ENCODE measurements at places on chromosomes 5 and 9. TPM values are rescaled to one million over a fixed set of nuclear protein-coding genes. Genes with fewer than 3 reads are reported as not detected.

Gene GIN1
- 2.7 TPM for total RNA-seq

- no peak for DNase-seq
Measured at GRCh38 chr5:139296862-139297326, 3.4 kb downstream of the MATR3 start.

- no peak for DNase-seq
Measured at GRCh38 chr5:158725297-158725851, 374.3 kb downstream of the EBF1 start.

- no peak for DNase-seq
Measured at GRCh38 chr9:129343424-129344375, 165.6 kb upstream of the IER5L start.

Gene CAMK4
- total RNA-seq, result 202 TPM

Gene EQTN
- not detected for total RNA-seq

- no peak for DNase-seq
Measured at GRCh38 chr5:166581826-166582225, 1709.6 kb upstream of the WWC1 start.

GRCh38 chr5:72063219-72063819 lies 44.0 kb upstream of the MAP1B start:
- DNase-seq, result no peak

DNA sequence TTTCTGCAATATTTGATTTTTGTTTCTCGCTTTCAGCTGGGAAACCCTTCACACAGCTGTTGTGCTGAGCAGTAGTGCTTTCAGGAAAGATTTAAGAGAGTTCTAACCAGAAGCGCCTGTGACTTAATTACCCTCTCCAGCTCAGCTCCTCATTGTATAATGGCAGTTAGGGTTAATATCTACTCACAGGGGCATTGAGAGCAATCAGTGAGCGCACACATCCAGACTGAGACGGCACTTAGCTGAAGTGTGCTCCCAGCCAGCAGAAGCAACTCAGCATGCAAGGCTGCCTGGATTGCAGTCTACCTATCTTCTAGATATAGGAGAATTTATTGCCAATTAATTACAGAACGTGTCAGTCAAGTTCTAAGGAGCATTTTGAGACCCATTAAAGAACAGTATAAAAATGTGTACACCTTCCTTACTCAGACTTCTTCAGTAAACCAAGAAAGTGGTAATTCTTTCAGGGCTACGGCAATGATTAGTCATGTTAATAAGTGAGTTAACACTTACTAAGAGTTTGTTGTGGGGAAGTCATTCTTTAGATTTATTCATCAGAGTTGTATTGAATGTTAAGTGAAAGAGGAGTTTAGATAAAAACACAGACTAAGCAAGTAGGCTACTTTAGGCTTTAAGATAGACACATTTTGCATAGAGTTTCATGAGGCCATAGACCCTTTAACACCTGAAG lies 111.7 kb upstream of the PCAT7 start:
- DNase-seq, result no peak

Gene DIPK1B
- 0.11 TPM for total RNA-seq

DNA sequence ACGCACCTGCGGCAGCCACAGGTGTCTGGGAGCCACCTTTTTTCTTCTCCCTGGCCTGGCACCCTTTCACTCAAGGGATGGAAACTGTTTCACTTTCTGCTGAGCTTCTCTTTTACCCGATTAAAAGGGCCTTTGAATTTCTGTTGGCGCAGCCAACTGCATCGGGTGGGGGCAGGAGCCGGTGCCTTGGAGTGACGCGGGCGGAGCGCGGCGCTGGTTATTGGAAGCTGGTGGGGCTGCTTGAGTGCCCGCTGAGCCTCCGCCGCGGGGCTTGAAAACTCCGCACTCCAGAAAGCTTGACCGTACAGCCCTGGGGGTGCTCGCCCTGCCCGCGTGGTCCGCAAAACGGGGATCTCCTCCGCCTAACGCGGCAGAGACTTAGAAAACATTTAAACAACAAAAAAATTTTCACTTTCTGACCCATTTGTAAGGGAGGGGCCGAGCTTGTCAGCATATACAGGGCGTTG lies 52.0 kb upstream of the TJP2 start:
- peak; percentile 34 for DNase-seq

DNA sequence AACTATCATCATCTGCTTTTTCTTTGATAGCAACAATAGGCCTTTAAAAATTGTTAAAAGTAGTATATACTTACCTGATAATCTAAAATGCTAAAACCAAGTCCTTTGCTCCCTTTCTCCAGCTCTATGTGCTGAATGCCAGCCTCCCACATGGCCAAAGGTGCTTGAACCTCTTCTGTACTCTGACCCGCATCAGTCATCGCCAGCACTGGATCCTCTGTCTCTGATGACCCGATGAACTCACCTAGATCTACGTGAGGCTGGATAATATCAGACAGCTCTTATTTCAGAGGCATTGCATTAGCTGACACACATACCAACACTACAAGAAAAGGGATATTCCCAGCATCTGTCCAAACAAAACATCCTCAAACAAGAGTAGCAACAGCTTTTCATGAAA lies 89.5 kb downstream of the MPDZ start:
- DNase-seq, result no peak

Gene SLC6A7
- not detected for total RNA-seq

DNA sequence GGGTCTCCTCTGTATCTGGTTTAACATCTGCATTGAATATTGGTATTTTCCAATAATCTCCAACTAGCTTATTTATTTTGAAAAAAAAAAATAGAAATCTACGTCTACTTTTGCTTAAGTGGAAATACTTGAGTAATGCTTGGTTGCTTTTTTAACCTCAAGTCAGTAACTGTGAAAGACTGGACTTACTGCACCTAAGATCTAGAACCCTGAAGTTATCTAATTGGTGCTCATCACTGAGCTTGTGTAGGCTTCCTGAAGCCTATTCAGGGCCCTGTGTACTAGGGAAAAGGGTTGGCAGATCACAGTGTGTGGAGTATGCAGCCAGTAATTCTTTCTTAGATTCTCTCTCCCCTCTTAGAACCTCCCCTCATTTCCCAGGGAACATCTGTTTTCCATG lies 16.2 kb downstream of the SLC1A1 start:
- DNase-seq, result no peak

GRCh38 chr9:21340735-21341134 lies 5.5 kb upstream of the KLHL9 start:
- no peak for DNase-seq

Gene SHOC1
- total RNA-seq, result not detected

Gene TAF11L9
- not detected for total RNA-seq

Gene DOCK8
- 123 TPM for total RNA-seq

Gene SPATA31E1
- not detected for total RNA-seq

DNA sequence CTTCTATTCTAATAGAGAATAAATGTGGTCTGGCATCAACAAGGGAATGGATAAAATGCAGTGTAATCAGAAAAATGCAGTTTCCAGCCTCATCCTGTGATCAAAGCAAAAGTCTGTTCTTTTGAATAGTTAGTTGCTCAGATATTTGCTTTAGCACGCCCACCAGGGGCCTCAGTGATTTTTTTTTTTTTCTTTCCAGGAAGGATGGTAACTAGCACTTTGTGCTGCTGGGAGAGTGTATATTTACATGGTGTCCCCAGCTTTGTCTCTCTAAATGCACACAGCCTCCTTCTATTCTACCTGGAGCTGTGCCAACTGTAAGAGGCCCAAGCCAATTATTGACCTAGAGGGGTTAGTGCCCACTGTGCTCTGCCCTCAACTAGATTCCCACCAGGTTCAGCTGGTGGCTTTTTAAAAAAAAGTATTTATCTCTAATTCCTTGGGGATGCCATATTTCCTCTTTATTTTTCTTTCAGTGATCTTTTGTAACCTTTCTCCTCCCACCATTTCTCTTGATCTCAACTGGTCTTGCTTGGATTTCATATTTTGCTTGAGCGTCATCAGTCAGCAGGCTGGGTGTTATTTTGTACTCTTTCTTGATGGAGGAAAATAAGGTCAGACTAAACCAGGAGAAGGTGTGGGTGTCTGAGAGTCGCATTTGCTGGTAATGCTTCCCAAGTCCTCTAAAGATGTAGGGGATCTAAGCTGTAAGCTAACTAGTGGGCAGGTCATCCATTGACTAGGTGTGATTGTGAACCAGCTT lies 193.0 kb upstream of the C9orf72 start:
- DNase-seq, result no peak

DNA sequence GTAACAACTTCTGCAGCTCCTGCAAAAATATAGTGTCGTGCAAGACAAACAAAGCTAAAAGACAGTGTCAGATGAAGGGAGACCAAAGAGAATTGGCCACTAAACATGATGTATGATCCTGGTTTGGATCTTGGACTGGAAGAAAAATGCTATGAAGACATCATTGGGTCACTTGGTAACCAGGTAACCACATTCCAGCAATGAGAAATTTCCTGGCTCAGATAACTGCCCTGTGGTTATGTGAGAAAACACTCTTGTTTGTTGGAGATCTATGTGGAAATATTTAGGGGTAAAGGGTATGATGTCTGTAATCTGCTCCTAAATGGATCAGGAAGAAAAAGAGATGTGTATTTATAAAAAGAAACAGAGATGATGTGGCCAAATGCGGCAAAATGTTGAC lies 45.5 kb upstream of the ANKRD33B start:
- no peak for DNase-seq

DNA sequence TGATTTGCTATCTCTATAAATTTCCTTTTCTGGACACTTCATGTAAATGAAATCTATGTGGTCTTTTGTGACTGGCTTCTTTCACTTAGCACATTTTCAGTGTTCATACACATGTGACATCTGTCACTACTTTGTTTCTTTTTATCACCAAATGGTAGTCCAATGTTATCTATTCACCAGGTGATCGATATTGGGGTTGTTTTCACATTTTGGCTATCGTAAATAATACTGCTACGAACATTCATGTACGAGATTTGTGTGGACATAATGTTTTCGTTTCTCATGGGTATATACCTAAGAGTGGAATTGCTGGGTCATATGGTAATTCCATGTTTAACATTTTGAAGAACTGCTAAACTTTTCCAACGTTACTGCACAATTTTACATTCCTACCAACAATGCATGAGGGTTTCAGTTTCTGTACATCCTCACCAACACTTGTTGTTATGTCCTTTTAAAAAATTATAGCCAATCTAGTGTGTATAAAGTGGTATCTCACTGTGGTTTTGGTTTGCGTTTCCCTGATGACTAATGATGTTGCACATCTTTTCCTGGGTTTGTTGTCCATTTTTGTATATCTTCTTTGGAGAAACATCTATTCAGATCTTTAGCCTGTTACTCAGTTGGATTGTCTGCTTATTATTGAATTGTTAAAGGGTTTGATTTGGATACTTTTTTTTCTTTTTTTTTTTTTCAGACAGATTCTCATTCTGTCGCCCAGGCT lies 263.0 kb downstream of the PDZD2 start:
- DNase-seq, result no peak

GRCh38 chr5:32315221-32316014 lies 2.7 kb upstream of the MTMR12 start:
- no peak for DNase-seq

DNA sequence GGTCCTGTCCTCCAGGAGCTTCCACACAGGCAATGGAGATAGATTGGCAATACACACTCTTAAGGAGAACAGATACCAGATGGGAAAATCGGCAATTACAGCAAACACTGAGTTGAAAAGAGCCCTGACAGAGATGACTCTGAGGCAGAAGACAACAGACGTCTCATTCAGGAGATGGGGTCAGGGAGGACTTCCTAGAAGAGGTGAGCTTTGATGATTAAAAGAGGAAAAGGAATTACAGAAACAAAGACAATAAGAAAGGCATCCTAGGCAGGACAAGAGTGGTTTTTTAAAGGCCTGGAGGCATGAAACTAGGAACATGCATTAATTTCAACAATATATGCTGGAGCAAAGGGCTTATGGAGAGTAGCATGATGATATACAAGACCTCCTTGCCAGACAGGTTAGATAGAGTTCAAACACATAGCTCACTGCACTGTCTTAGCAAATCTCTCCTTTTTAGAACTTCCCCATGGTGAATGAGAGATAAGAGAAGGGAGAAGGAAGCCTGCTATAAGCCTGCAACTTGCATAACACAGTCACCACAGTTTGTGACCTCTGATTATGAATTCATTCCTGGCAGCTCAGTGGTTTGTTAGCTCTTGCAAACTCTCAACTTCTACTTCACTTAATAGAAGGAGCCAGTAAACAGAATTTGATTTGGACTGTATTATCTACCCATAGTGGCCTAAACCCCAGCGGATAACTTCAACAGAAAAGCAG lies 48.5 kb downstream of the SIL1 start:
- DNase-seq, result no peak

DNA sequence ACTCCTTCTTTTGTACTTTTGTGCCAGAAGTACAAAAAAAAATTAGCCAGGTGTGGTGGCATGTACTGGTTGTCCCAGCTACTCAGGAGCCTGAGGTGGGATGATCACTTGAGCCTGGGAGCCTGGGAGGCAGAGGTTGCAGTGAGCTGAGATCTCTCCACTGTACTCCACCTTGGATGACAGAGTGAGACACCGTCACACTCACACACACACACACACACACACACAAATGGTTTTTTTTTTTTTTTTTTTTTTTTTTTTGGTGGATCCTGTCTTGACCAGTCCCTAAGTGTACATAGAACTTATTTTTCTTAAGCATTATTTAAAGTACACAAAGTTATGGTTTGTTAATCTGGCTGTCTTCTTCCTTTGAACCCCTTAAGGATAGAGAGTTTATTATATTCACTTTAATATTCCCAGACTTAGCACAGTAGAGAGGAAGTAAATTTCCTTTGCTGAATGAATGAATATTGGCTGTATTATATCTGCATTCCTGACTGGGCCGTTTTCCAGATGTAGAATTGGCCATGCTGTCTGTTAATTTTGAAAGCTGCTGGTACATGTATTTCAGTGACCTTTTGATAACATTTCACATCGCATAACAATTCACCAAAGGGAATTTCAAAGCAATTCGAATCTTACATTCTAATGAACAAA lies 429.0 kb upstream of the ZNF608 start:
- no peak for DNase-seq

DNA sequence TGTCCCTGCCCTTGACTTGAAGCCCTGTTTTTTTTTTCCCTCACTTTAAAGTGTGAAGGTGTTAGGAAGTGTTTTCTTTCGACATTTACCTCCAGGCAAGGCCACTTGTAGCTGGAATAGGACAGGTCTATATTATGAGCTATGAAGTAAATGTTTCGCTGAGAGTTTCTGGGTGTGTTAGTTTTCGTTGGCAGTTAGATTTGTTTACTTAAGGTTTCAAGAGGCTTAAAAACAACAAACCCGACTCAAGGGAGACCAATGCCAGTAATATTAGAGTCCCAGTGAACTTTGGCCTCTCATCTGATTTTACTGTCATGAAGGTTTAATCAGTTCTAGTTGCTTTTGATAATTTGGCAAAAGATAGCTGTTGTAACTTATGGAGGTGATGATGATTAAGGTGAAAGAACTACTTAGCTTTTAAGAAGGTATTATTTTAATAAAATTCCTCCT lies 25.2 kb downstream of the OCLN start:
- no peak for DNase-seq

DNA sequence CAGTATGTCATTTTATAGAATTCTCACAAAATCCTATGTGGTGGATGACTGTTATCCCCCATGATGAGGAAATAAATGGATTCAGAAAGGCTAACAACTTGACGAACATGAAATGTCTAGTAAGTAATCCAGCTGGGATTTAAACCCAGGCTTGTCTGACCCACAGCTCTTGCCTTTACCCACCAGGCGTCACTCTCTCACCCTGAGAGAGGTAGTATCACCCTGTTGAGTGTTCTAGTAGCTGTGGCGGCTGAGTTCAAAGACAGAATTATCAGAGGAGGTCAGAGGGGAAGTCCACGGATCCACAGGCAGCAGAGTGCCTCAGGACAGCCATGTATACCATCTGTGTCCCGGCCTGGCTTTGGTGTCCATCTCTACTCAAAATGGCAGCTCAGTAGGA lies 113.8 kb downstream of the ZNF462 start:
- no peak for DNase-seq

Gene CCDC171
- total RNA-seq, result 0.49 TPM
